ENCODE measurements at places on chromosomes 1 and 21.

- DNase-seq: no peak
These were observed 18.2 kb downstream of the CDK18 start for GRCh38 chr1:205522692-205523091.

GRCh38 chr1:168159979-168160378 lies 18.8 kb upstream of the TIPRL start:
- DNase-seq: no peak

- DNase-seq: no peak
These were observed 261.2 kb downstream of the MATN1 start for GRCh38 chr1:30462166-30462565.

DNA sequence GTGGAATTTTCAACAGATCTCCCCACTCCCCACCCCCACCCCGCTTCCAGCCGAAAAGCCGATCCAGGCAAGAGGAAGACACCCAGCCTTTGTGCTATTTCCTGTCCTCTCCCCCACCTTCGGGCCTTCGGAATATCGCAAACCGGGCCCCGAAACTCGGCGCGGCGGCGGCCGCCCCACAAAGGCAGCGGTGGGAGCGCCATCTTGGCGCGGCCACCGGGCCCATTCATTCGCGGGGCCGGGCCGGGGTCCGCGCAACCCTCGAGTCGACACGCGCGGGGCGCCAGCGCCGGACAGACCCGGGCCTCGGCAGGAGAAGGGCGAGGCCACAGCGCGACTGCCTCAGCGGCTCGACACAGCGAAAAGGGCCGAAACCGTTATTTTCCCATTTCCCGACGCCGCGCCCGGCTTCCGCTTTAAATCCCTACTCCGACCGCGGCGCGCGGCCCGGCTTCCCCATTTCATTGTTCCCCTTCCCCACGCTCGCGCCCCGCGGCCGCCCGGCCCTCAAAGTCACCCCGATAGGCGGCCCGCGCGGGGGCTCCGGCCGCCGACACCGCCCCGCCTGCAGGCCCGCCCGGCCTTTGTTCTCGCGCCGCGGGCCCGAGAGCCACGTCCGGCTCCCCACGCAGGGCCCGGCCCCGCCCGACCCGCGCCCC lies 911 bp downstream of the GNB1 start:
- DNase-seq: peak; percentile 29

GRCh38 chr1:211009944-211010343 lies 124.0 kb downstream of the KCNH1 start:
- no peak for DNase-seq

DNA sequence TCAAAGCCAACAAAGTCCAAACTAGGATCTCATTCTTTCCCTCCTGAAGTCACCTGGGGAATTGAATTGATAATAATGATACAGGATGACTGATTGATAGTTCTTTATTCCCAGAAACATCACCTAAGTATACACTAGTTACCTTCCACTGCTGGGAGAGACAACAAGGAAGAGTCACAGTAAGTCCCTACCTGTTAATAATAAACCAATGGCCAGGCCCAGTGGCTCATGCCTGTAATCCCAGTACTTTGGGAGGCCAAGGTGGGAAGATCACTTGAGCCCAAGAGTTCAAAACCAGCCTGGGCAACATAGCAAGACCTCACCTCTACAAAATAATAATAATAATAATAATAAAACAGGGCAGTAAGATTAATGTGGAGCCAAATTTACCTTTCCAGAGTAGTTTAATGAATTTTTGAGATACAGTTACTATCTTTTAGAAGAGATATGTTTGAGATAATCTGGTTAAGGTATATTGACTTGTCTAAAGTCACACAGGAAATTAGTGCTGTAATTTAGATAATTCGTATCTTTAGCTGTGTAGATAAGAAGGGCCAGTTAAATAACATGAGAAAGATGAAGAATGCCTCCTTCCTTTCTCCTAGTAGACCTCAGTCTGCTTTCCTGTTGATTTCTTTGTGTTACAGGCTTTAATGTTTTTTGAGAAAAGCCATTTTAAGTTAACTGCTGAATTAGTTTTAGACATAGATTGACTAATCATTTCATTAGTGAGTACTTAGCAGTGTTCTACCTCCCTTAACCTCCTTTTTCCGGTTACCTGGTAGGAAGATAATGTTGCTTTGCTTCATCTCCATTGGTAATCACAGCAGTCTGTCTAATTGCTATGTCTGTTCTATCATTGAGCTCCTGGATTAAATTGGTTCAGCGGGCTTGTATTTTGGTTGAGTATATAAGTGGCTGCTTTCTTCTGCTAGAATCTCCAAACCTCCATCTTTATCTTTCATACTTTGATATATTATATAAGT lies 22.0 kb downstream of the SMAP2 start:
- no peak for DNase-seq

DNA sequence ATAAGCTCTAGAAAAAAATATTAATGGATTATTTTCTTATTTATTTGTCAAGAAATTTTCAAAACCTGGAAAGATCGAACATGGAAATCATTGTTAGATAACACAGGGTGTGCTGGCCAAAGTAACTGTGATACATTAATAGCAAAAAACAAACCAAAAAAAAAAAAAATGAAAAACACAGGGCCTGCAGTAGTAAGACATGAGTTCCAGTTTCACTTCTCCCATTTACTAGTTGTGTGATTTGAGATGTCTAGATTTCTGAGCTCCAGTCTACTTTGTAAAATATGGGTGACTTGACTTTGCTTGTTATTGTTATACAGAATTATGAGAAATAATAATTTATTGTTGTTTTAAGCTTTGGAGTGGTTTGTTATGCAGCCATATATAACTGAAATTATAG lies 13.6 kb downstream of the FAM177B start:
- no peak for DNase-seq

DNA sequence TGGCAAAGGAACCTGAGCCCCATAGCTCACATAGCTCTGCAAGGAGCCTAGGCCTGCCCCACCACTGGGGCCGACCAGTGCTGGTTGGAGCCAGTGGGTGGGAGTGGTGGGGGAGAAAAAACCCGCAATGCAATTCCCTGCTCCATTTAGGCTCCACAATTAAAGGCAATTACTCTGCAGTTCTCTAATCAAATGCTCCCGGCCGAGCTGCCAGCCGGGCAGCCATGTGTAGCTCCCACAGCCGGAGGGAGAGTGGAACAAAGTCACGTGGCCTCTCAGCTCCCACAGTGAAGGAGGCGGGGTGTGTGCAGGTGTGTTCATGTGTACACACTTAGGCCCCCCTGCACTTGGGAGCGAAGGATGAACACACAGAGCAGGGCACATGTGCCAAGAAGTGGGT lies 81.6 kb downstream of the KIRREL1 start:
- DNase-seq: no peak

- no peak for DNase-seq
These were observed 303.8 kb upstream of the LRRC7 start for GRCh38 chr1:69263921-69264391.

GRCh38 chr1:218430822-218431221 lies 85.7 kb downstream of the TGFB2 start:
- DNase-seq: no peak

GRCh38 chr1:165463978-165464377 lies 19.1 kb upstream of the RXRG start:
- DNase-seq: no peak

DNA sequence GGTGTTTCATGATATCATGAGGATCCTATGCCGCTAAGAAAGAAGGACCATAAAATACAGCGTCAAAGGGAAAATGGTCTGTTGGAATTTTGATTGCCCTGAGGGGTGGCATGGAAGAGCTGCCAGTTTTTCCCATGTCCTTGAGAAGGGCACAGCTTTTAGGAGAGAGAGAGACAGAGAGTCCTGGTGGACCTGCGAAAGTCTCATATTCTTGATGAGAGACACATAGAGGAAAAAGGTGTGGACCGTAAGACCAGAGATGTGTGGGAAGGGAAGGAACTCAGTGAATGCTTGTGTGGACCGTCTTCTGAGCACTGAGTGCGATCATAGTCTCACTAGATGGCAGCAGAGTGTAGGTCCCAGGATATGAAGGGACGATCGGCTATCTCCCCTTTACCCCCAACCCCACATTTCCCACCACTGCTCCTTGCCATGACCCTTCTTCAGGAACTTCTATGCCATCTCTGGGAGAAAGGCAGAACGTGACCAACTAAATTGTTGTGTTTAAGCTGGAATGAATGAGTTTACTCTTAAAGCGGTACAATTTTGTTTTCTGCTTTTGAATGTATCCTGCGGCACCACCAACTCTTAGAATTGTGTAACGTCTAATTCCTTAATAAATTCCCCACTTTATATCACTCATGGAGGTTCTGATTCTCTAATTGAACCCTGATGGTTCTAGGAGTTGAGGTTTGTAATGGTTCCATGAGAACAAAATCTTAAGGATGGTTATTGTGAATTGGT lies 117.7 kb downstream of the CTH start:
- no peak for DNase-seq

DNA sequence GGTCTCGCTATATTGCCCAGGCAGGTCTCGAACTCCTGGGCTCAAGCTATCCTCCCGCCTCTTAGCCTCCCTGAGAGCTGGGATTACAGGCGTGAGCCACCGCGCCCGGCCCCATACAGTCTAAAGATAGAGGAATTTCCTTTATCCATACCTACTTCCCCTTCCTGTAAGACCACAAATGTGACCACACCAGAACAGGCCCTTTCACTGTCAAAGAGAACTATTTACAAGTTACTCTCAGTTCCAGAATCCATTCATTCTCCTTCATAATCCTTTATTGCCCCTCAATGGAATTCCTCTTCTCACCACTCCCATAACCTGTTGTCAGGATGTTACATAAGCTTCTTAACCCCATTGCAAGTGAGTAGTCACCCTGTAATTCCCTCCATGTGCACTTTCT lies 26.3 kb upstream of the SLC5A9 start:
- no peak for DNase-seq

All from CD4-positive, alpha-beta T cell treated with Interleukin-2 at 100 ng/mL for 4 hours (primary cell).